ENCODE measurements at places on chromosomes 6 and 20.

DNA sequence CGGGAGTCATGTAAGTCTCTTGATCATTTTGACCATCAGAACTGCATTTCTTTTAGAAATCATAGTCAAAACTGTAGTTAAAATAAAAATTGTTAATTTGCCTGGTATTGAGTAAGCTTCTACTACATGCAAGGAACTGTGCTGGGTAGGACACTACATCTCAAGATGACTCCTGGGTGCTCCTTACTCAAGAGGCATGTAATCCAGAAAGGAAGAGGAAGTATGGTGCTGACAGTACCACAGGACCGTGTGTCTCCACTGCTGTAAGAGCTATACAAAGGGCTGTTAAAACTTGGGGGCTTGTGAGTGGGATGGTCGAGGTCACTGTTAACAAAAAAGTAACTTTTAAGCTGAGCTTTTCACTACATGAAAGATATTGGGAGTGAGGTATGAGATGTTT, 508.3 kb upstream of the SOX4 start:
- DNase-seq = no peak

GRCh38 chr6:30325150-30325872, 1.4 kb upstream of the TRIM39 start:
- peak; percentile 76 for DNase-seq

GRCh38 chr6:47138046-47138445, 95.9 kb upstream of the ADGRF1 start:
- no peak for DNase-seq

GRCh38 chr20:58173930-58174707, 54.3 kb downstream of the ANKRD60 start:
- DNase-seq = no peak

DNA sequence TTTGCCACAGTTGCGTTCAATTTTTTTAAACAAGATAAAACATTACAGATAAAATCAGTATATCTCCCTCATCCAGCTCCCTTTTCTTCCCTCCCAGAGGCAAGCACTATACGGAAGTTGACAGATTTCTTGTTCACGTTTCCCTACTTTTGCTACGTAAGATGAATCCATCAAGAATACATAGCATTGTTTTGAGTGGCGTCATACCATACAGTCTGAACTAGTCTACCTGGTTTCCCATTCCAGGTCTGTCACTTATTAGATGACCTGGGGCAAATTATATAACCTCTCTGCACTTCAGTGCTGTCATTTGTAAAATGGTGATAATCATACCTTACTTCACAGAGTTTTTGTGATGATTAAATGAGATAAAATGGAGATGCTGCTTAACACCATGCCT, 184.3 kb upstream of the SOX4 start:
- DNase-seq = no peak

DNA sequence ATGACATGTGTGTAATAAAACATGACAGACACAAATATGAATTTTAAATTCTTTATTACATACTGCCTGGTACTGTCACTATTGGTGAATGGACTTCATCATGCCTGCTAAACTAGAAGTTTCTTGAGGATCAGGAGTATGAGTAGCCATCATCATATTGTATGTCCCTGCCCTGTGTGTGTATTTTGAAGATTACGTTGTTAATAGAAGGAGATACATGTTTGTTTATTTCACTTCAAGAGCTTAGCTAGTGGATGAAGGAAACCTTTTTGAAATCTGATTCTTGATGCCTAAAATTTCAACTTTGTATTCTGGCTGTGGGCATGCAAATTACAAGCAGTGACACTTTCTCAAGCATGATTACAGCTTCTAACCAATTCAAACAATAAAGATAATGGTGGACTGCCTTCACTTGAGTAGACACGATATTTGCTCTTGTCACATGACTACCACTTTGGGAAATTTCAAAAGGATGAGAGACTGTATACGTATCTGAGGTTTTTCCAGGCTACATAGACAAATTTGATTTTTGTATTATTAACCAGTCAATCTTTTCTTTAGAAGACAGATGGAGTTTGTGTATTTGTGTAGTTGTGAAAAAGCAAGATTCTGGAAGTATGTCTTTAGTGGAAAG, 3.5 kb downstream of the TBPL1 start:
- no peak for DNase-seq

GRCh38 chr6:47484616-47485015, 7.0 kb downstream of the CD2AP start:
- no peak for DNase-seq

DNA sequence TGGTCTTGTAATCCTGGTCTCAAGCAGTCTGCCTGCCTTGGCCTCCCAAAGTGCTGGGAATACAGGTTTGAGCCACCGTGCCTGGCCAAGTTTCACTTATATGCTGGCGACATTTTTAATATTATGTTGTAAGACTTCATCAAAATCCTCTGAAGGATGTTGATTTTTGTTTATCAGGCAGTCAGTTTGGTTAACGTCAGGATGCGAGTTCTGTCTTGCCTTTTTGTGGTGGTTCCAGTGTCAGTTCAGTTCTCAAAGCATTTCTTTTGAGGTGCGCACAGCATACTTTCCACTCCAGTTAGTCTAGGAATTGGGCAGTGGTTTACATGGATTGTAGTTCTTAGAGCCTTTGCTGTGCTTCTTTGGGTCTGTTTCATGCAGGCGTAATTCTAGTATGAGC, 24.9 kb downstream of the SCAF8 start:
- no peak for DNase-seq

DNA sequence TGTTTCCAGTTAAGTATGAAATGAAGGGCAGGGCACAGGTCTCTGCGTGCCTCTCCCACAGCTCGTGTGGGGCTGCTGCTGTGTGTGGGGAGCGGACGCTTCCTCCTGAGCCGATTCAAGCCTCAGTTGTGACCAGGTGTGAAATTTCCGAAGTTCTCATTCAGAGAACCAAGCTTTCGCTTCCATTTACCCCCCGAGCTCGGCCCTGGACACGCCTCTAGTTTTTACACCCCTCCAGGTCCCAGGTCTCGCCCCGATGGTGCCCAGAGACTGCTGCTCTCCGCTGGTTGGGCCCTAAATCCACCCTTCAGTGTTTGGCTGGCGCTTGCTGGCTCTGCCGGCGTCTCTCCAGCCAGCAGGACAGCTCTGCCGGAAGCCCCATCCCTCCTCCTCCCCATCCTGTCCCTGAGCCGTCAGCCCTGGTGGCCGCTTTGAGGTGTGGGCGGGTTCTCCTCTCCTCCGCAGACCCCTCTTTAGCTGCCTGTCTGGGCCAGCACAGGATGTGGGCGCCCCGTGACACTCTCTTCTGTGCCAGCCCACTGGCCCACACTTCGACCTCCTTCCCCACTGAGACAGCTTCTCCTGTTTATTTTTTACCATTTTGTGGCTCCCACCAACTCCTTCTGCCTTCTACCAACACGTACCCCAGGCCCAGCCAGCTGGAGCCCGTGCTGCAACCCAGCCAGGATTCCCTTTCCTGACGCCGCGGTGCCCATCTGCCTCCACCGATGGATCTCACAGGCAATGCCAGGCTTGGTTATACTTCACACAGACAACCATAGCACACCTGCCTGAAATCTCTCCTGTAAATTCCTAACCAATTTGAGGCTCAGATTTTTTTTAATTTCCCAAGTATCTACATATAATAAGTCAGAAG, 142.8 kb downstream of the DLL1 start:
- DNase-seq = peak; percentile 11

GRCh38 chr6:142570221-142570671, 268.4 kb downstream of the ADGRG6 start:
- DNase-seq = no peak

- peak; percentile 8 for DNase-seq
These were observed 29.7 kb downstream of the ATXN1 start for GRCh38 chr6:16731478-16732051.

- no peak for DNase-seq
These were observed 65.1 kb downstream of the HIVEP1 start for GRCh38 chr6:12077021-12077710.

- DNase-seq = no peak
These were observed 200.1 kb upstream of the HEY2 start for GRCh38 chr6:125549202-125549884.

- no peak for DNase-seq
These were observed 16.9 kb upstream of the SNAI1 start for GRCh38 chr20:49965781-49966305.

DNA sequence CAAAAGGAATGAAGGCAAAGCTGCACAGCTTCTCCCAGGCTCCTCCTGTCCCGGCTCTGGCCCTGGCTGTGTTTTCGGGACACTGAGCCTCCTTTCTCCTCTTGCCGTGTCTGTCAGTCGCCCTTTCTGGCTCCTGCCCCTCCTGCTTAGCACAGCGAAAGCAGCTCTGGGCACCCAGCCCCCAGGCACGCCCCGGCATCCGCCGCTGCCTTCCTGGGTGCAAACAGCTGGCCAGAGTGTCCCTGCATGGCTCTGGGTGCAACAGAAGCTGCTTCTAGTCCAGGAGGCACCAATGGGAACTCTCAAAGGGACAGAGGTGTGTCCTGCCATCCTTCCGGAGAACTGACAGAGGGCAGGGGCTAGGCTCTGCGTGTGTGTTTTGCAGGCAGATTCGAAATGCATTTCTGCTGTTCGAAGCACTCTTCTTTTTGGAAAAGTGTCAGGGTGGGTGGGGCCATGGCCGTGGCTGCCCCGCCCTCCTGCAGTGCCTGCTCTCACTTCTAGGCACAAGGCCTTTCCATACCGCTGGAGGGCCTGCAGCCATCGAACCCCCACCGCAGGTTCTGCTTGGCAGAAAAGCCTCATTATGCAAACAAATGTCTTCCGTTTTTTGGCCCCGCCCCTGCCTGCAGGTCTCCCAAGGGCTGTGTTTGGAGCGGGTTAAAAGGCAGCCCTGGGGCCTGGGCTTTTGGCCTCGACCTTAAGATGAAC, 15.5 kb downstream of the COL9A3 start:
- DNase-seq = no peak

DNA sequence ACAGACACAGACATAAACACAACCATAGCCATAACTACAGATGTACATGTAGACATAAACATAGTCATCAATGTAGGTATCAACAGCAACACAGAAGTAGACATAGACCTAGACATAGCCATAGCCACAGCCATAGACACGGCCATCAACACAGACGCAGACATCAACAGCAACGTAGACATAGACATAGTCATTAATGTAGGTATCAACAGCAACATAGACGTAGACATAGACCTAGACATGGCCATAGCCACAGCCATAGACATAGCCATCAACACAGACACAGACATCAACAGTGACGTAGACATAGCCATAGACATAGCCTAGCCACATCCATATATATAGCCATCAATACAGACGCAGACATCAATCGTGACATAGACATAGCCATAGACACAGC, 258.3 kb upstream of the FOXQ1 start:
- DNase-seq = no peak

DNA sequence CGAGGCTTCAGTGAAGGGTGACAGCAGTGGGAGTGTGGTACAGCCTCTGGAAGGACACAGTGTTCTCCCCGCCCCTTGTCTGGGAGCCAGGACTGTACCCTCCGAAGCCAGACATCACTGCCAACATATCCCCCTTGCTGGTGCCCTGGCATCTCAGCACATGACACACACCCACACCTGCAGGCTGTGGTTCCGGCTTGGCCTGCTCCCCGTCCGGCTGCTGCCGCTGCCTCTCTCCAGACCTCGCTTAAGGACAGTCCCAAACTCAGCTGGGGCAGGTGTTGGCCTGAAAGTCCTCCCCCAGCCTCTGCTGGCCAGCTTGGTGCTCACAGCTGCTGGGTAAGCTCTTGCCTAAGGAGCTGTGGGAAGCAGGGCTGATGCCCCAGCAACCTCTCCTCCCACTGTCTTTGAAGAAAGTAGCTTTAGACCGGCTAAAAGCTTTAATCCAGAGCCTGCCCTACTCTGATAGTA, 7.0 kb downstream of the EMILIN3 start:
- DNase-seq = no peak

GRCh38 chr6:157539421-157539822, 158.4 kb downstream of the ZDHHC14 start:
- no peak for DNase-seq

- DNase-seq = no peak
These were observed 45.6 kb upstream of the SPDEF start for GRCh38 chr6:34601706-34602105.

GRCh38 chr20:44838521-44838920, 28.2 kb upstream of the RIMS4 start:
- DNase-seq = no peak

DNA sequence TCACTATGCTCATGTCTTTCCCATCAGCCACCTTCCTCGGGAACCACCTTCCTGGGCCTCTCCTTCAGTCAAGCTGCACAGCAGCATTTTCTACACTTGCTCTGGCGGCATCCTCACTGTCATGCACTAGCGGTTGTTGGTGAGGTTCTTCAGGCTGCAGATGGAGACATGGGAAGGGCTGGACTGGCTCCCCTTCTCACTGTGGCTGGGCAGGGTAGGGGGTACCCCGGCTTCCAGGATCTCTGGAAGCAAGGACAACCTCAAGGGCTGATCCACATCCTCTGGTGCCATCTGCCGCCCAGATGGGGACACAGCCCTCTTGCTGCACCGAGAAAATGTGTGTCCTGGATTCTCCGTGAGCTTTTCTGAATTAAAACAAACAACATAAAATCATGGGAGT, 180.1 kb upstream of the RNF24 start:
- DNase-seq = no peak

DNA sequence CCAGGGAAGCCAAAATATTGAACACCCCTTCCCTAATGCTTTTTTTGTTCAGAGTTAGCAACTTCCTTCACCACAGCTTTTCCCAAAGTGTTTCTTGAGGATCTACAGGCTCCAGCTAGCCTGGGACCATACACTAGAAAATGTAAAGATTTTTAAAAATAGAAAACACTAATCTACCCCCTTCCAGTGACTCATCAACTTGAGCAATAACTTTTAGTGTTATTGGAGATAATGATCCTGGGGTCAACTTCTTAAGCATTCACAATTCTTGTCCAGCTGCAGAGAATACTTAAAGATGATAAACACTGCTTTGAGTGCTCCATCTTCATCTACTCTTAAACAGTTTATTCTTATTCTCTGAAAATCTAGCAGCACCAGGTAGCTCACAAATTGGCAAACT, 131.6 kb downstream of the COL9A1 start:
- no peak for DNase-seq

DNA sequence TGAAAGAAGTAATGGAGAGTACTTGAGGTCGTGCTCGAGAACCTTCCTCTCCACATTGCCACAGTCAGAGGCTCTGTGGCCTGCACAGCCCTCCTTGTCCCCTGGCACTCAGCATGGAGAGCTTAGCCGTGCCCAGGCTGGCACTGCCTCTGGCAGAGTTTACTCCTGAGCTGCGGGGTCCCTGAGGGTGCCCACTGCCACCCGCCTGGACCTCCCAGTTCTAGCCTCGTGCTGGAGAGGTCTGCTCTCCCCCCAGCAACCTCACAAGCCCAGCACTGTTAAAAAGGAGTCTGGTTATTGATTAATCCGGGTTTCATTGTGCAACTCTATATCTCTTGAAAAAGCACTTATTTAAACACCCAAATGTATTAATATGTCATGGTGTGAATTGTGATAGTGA, 226.8 kb downstream of the TMEM242 start:
- no peak for DNase-seq

- DNase-seq = no peak
These were observed 402.5 kb upstream of the FKBP1C start for GRCh38 chr6:62808565-62809293.

GRCh38 chr6:145009711-145010110, 724.6 kb downstream of the UTRN start:
- DNase-seq = no peak

- no peak for DNase-seq
These were observed 125.1 kb upstream of the BTBD3 start for GRCh38 chr20:11792568-11792953.

All from effector memory CD4-positive, alpha-beta T cell (primary cell).